ENCODE measurements at places on chromosomes 2 and 18.
A peak's percentile ranks its signal among the peaks of the same experiment; 100 is the strongest.

DNA sequence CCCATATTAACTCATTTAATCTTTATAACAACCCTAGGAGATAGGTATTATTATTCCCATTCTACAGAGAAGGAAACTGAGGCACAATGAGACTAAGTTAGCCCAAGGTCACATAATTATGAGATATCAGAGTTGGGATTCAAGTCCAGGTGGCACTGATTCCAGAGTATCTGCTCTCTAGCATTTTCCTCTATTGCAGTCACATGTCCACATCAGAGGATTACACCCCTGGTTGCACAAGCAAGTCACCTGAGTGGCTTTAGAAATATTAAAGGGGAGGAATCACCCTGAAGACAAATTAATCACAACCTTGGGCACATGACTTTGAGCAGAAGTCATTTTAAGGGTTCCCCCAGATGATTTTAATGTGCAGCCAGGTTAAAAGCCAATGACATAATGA lies 23.8 kb downstream of the SRD5A2 start:
- DNase-seq, result no peak

- no peak for DNase-seq
These were observed 5.2 kb downstream of the KLHL29 start for GRCh38 chr2:23390152-23390551.

- DNase-seq, result no peak
These were observed 183.5 kb downstream of the ANTXR1 start for GRCh38 chr2:69196327-69197117.

DNA sequence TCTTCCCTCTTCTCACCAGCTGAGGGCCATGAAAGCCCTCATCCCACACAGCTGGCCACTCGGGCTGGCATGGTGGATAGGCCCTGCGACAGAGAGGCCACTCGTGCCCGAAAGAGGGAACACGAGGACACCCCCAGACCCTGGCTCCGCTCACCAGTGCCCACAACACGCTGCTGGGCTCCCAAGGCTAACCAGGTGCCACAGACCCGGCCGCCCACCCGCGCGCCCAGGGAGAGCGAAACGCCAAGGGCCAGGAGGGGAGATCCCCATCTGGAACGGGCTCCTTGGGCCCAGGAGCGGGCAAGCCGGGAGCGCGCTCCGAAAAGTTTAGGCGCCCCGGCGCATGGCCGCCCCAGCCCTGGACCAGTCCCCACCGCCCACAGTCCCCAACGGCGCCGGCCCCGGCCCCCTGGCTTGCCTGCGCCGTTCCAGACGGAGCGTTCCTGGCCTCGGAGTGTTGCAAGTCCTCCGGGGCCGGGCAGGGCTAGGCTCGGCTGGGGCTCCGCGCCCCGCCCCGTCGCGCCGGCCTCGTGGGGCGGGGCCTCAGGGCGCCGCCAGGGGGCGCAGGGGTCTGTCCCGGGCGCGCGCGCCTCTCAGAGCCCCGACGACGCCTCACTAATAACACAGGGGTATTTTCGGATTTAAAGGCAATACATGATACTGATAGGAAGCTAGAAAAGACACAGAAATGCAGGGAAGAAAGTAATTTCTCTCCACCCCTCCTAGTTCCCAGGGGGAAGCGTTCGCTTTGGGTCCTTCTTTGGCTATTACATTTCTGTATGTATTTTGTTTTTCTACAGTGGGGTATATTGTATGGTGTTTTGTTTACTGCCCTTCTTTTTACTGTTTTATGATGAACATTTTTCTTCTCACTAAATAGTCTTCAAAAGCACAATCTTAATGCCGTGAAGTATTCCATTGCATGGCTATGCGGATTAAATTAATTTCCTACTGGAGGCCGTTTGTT lies at the start of gene TMBIM1:
Gene TMBIM1, minus strand, starts transcription at position 456 of the 967 bp plus-strand sequence. CDS start 10,362 bp downstream, outside the sequence.
- peak; percentile 75 for DNase-seq

DNA sequence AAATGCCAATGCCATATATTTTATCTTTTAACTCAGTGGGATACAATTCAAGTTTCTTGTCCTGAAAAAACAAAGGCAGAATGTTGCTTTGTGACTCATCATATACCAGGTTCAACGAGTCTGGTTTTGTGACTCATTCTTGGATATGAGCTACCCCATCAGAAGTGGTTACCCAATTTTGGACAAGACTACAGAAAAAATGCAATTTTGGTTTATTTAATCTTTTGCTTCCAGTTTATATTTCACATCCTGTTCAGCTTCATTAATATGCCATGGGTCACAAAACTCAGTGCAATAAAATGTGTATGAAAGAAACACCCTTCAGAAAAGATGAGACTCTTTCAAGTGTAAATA lies 25.0 kb downstream of the FN1 start:
- no peak for DNase-seq

DNA sequence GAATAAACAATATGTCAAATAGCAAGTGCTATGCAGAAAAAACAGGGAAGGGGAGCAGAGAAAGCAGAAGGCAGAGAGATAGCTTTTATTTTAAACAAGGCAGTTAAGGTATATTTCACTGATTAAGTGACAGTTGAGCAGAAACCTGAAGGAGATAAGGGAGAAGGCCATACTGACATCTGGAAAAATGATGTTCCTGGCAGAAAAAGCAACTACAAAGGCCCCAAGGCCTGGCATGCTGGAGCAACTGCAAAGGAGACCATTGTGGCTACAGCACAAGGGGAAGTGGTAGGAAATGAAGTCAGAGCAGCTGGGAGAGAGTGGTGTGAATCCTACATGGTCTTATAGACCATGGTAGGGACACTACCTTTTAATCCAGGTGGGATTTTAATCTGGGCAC lies 8.9 kb upstream of the PCBP1 start:
- no peak for DNase-seq

GRCh38 chr2:96423828-96424227 lies 81.3 kb downstream of the NEURL3 start:
- no peak for DNase-seq

DNA sequence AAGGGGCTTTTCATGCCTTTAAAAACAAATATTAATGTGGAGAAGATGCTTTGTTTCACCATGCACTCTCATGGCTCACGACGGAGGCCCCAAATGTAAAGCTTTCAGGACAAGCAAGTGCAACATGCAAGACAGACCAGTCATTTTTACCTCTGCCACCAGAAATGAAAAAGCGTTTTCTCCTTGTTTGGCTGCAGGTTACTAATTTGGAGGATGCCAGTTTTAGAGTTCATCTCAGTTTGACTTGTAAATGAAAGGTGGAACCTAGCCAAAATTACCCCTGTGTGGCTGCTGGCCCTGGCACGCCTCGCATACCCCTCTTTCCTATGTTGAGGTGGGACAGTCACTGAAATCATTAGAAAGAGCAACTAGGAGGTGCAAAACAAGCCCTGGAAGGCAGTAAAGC lies 138.6 kb downstream of the BCL2 start:
- DNase-seq, result no peak

DNA sequence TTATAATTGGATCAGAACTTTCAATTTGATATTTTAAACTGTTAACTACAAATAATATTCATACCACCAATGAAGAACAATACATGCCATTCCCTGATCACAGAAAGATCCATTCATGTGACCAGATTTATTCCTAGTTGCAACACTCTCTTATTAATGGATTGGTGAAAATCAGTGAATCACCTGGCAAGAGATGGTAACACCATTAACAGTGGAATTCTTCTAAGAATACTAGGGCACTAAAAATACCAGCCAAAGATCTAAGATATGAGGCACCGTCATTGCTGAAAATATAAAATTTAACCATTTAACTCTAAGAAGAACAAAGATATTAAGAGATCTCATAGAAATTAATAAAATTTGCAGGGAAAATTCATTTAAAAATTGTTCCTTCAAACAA lies 58.1 kb downstream of the MAP4K3 start:
- DNase-seq, result no peak
